Activated CD4-positive, alpha-beta T cell treated with anti-CD3 and anti-CD28 coated beads for 36 hours (primary cell): ENCODE measurements at places on chromosomes 1 and 21.

DNA sequence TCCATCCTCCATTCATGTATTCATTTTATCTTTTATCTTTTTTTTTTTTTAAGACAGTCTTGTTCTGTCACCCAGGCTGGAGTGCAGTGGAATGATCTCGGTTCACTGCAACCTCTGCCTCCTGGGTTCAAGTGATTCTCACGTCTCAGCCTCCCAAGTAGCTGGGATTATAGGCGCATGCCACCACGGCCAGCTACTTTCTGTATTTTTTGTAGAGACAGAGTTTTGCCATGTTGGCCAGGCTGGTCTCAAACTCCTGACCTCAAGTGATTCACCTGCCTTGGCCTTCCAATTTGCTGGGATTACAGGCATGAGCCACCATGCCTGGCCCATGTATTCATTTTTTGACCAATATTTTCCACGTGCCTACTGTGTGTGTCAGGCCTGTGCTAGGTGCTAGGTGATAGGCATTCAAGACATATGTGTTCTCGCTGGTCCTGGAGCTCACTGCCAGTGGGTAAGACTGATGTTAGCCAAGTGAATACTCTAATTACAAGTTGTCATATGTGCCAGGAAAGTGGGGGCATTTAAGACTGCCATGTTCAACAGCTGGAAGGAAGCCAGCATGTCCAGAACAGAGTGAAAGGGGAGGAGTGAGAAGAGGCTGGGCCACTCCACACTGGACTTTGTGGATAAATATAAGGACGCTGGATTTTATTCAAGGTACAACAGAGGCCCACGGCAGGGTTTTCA, 5.3 kb upstream of the CELSR2 start:
- H3K27me3 ChIP-seq = peaks cover 2% of the 10 kb centered on the region
- H3K4me3 ChIP-seq = no peak overlapping the region
- no peak overlapping the region for H3K27ac ChIP-seq
- H3K4me1 ChIP-seq = peaks cover 14% of the 10 kb centered on the region
- DNase-seq = no peak
- H3K36me3 ChIP-seq = peaks cover under 1% of the 10 kb centered on the region

DNA sequence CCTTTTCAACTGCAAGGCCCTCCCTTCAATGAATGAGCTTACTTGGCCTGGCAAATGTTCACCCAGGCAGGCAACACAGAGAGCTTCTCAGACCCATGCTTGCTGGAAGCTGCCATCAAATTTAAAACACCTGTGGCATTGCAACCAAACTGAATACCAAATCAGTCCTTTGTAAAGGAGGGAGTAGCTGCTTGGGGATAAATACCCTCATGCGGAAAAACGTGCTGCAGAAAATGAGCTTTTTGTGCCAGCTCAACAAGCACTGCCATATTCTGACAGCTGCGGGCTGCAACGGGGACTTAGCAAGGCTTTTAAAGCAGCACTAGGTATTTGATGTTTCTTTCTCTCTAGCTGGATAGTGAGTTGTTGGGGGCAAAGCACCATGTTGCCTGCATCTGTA, 119.7 kb downstream of the PLPPR4 start:
- H3K4me1 ChIP-seq = no peaks in the 10 kb centered on the region
- H3K27ac ChIP-seq = no peak overlapping the region
- no peak for DNase-seq
- H3K27me3 ChIP-seq = no peaks in the 10 kb centered on the region
- no peak overlapping the region for H3K4me3 ChIP-seq

- no peak overlapping the region for H3K27ac ChIP-seq
- peaks cover 12% of the 10 kb centered on the region for H3K4me1 ChIP-seq
- H3K27me3 ChIP-seq = no peaks in the 10 kb centered on the region
- DNase-seq = no peak
These were observed 53.7 kb upstream of the ZNF326 start for GRCh38 chr1:89941110-89941766.

DNA sequence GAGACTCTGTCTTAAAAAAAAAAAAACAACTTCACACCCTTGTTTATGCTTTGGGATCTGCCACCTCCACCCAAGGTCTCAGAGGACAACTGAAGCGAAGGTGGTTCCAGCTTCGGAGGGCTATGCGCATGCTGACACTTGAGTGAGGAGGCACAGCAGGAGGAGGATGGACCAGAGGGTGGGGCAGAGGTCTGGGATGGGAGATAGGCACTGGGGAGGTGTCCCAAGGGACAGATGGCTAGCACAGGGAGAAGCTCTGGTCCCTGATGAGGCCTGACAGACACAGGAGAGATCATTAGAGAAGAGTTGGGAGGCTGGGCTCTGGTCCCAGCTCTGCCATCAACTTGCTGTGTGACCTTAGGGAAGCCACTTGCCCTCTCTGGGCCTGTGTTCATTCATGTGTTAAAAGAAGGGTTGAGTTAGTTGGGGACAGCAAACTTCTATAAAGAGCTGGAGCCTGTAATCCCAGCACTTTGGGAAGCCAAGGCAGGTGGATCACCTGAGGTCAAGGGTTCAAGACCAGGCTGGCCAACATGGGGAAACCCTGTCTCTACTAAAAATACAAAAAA, 16.8 kb downstream of the E2F2 start:
- H3K4me1 ChIP-seq = no peaks in the 10 kb centered on the region
- no peak overlapping the region for H3K27ac ChIP-seq
- H3K36me3 ChIP-seq = peaks cover 76% of the 10 kb centered on the region
- DNase-seq = no peak
